NT2/D1 (cell line): ENCODE measurements at places on chromosomes 1 and 21.

DNA sequence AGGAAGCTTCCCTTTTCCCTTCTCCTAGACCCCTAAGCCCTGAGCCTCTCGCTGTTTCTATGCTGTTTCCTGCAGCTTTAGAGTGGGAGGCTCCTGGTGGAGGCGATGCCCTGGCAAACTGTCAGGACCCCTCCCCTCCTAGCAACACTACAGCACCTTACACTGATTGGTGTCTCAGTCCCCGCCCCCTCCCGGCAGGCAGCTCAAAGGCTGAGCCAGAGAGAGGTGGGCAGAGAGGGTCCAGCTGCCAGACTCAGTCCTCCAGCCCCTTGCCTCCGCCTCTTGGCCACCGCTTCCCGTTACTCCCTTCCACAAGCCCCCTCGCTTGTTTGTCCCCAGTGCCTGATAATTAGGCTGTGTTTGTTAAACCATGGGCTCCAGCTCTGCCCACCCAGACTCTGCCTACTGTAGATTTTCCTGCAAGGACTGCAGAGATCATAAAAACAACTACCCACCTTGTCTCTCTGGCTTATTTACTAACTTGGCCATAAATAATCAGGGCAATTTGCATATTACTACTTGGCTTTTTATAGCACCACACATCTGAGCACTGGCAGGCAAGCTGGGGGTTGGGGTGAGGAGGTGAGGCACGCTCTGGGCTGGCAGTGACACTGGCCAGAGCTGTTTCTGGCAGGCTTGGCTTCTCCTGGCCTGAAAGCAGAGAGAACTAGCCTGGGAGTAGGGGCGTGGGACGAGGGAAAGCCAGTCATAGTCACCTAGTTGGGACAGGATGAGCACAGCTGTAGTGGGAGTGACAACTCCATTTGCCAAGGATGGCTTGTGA, 107.5 kb downstream of the CSMD2 start:
- DNase-seq, result no peak

DNA sequence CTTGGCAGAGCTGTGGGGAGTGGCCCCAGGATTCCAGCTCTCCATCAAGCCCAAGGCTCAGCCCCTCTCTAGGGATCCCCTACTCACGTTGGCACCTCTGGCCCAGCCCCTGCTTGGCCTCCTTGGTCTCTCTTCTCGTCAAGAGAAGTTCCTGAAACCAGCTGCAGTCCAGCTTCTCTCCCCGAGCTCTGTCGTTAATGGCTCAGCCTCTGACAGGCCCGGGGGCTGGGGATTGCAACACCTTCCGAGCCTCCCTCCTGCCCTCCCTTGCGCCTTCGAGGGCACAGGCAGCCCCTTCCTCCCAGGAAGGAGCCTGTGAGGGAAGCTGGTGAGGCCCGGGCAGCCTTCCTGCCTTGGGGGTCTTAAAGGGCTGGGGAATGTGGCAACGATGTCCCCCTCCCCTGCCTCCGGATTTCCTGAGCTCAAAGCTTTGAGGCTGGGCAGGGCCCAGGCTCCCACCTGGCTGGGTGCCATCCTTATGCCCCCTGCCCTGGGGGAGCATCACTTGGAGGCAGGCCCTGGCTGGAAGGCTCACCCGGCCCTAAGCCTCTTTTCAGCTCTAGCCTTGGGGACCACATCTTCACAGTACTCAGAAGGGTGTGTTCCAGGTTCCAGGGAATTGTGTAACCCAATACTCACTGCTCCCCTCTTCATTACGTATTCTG, at the start of gene CSF3R:
TSS of gene CSF3R (minus strand) at position 190 of the 665 bp plus-strand sequence. CDS start 3,417 bp downstream, outside the sequence.
- no peak for DNase-seq

- DNase-seq, result peak; percentile 75
These were observed 3.5 kb upstream of the PIGV start for GRCh38 chr1:26784023-26784871.

- no peak for DNase-seq
These were observed 78.5 kb upstream of the KAZN start for GRCh38 chr1:14519976-14520375.

GRCh38 chr21:45838634-45839033, 142.9 kb upstream of the COL6A1 start:
- DNase-seq, result no peak

GRCh38 chr1:59977075-59977410, 50.5 kb upstream of the CYP2J2 start:
- no peak for DNase-seq

DNA sequence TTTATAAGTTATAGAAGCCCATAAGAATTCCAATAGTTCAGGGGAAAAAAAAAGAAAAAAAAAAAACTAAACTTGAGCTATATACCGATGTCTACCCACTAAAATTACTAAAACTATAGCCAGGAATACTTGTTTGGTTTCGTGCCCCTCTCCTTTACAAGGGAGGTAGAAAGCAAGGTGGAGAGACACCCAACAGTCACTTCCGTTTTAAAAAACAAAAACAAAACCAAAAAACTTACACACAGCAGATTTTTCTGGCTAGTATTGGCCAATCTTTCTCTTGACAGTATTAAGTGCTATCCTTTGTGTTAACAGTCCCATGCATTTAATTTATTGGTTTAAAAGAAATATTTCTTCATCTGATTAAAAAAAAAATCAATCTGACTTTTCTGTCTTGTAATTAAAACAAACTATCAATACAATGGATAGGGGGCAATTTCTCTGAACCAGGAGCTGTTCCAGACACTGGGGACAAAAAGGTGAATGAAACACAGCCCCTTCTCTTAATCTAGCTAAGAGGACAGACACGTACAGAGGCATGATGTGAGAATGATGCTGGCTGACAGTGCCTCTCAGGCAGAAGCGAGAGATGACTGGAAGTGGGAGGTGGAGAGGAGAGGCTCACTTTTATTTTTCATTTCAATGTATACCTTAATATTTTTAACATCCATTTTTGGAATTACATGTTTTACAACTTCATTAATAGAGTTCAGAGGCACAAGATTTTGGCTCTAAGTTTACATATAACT, 214.8 kb downstream of the RERE start:
- DNase-seq, result no peak

GRCh38 chr1:157154940-157155514, 16.8 kb upstream of the ETV3 start:
- DNase-seq, result no peak

- DNase-seq, result peak; percentile 63
These were observed 37.3 kb downstream of the PLEKHO1 start for GRCh38 chr1:150186789-150187559.

- DNase-seq, result no peak
These were observed 349 bp upstream of the GPN2 start for GRCh38 chr1:26890467-26890796.

- DNase-seq, result no peak
These were observed 2.5 kb downstream of the PDZK1IP1 start for GRCh38 chr1:47187231-47187925.

DNA sequence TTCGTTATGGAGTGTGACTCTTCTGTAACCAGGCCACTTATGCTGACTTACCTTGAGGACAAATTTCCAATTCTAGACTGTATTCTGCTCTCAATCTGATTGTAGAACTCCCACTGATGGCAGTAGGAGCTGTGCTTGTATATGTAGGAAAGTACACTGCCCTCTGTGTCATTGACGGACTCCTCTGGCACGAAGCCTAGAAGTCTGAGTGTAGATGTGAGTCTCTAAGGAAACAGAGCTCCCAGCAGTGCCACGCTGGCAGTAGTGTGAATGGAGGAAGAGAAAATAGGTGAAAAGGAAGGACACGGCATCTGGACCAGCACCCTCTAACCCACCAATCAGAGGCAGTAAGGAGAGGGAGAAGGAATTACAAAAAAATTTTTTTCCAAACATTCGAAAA, 130.4 kb upstream of the ADGRL2 start:
- no peak for DNase-seq

- no peak for DNase-seq
These were observed 153.2 kb downstream of the TRABD2B start for GRCh38 chr1:47843781-47844557.

- DNase-seq, result no peak
These were observed 107.5 kb upstream of the SERTAD4 start for GRCh38 chr1:210125143-210125542.

GRCh38 chr21:33289199-33289819, 23.1 kb downstream of the IL10RB start:
- DNase-seq, result peak; percentile 23

GRCh38 chr1:206534552-206534951, 27.2 kb downstream of the RASSF5 start:
- no peak for DNase-seq

GRCh38 chr1:44655609-44656008, 18.7 kb downstream of the TMEM53 start:
- no peak for DNase-seq

DNA sequence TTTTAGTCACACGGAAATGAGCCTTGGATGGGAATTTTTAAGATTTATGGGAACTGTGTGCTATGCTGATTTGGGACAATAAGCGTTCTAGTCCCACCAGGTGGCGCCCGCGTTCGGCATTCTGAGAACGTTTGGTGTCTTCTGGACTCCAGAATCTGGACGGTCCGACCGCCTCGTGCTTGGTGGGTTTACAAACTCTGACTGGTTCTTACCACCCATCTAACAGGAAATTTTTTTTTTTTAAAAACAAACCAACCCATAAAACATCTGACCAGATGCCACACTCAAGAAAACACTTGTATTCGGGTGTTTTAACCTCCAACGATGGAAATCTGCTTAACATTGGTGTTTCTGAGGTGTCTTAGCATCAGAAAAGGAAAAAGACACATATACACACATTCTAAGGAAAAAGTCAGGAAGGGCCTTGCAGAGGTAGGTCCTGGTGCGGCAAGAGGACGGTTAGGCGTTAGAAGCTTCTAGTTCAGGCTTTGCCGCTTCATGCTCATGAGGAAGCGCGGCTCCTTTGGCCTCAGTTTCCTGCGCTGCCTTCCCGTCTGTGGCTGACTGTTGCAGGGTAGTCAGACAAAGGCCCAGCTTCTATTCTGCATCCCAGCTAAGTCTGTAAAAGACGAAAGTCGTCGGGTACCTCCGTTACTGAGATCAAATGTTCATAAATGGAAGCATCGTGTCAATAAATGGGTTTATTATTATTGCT, 814 bp upstream of the DYRK3 start:
- DNase-seq, result peak; percentile 87
